HS-5 (cell line): ENCODE measurements at places on chromosomes 3 and 15.

GRCh38 chr3:38586546-38587520 lies 62.7 kb downstream of the SCN5A start:
- DNase-seq, result no peak

DNA sequence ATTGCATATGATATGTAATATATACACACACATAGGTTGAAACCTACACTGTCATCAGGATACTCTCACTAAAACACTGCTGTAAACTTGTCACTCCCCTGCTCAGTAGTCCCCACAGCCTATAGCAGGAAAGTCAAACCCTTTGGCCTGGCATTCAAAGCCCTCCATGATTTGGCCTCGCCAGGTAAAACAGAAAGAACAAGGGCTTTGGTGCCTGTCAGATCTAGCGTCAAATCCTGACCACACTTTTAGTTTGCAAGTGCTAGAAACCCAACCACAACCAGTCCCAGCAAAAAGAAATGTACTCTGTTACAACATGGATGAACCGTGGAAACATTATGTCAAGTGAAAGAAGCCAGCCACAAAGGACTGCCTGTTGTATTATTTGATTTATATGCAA lies 11.4 kb downstream of the CRABP1 start:
- DNase-seq, result no peak

DNA sequence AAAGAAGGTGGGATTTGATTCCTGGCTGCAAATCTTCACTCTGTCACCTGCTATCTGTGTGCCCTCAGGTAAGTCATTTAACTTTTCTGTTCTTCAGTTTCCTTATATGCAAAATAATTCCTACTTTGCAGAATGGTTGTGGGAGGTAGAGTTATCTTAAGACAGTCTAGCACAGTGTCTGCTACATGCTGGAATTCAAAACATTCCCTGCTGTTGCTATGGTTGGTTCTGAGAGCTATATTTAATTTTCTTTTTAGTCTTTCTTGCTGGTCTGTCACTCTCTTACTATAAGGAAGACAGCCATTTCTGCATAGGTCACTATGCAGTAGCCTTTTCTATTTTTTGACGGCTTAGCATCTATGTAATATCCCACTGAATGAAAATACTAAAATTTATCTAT lies 4.0 kb upstream of the ADPGK start:
- no peak for DNase-seq

DNA sequence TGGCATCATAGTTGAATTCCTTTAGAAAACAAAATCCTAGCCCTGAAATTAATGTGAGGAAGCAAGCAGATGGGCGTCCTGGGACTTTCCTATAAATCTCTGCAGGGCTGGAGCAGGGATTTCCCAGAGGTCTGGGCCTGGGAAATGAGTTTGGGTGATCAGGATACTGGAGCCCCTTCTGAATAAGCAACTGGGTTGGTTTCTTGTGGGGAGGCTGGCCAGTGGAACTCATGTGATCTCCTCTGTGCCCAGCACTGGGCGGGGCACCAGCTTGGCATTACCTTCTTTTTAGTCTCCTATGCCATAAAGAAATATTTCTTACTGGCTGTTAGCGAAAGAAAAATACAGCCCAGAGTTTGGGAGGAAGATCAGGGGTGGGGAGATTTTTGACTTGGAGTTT lies 1.7 kb downstream of the THSD4 start:
- DNase-seq, result no peak

- DNase-seq, result no peak
Measured at GRCh38 chr3:62372621-62373041, 719 bp downstream of the FEZF2 start.

DNA sequence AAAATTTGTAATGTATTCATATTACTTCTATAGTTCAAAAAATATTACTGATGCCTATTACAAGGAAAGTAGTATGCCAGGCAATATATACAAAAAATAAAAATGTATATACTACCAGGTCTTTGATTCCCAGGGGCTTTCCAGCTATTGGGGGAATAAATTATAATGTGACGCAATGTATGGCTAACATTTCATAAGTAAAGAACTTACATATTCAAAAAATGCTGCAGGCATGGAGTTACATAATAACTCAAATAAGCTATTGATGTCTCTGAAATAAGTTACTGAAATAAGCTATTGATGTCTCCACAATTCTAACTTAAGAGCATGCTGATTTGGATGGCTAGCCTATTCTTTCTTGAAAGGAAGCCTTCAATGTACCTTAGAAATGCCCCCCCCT lies 30.2 kb downstream of the MCCC1 start:
- DNase-seq, result no peak

DNA sequence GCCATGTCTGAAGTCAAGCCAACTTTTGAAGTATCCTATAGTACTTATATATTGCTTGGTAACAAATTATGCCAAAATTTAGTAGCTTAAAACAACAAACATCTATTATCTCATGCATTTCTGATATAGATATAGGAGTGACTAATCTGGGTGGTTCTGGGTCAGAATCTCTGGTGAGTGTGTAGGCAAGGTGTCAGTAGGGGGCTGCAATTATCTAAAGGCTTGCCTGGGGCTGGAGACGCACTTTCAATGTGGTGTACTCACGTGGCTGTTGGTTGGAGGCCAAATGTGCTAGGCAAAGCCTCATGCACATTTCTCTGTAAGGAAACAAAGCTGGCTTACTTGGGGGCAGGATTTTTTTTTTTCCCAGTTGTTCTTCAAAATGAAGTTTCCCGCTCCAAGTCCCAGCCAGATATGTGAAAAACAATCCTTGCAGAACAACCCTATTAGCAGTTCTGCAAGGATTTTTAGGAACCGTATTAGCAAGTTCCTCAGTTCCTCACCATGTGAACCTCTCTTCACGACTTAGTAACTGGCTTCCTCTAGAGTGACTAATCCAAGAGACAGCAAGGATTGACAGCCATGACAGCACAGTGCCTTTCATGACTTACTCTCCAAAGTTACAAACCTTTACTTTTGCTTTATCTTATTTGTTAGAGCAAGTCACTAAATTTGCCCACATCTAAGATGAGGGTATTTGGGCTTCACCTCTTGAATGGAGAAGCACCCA lies 25.8 kb downstream of the GREM1 start:
- DNase-seq, result no peak

- no peak for DNase-seq
Measured at GRCh38 chr3:42094128-42094527, 3.0 kb downstream of the TRAK1 start.

GRCh38 chr3:197912741-197913476 lies 37.1 kb upstream of the RPL35A start:
- no peak for DNase-seq

GRCh38 chr3:141370065-141370533 lies 1.8 kb downstream of the ZBTB38 start:
- peak; percentile 74 for DNase-seq

DNA sequence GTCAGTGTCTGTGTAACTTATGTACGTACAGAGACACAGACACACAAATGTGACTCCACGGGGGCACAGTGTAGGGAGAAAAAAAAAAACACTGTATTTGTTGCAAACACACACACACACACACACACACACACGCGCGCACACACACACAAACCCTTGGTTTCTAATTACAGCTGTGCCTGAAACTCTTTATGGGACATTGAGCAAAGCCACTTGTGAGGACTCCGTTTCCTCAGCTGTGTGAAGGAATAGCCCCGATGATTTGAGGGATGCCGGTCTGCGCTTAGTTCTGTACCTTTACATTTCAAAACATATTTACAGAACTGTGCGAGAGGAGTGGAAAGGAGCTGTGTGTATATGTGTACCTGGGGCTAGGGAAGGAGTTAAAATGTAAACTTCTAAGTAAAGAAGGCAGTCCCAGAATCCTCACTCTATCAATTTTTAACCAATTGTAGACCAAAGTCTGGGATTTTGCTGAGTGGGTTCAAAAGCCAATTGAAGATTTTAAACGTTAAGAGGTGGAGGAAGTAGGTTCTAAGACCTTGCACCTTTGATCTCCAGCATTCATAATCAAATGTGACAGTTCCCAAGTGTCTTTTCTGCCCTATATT lies 5.3 kb upstream of the BCL6 start:
- DNase-seq, result no peak

- DNase-seq, result no peak
Measured at GRCh38 chr15:100809587-100809986, 70.0 kb upstream of the ALDH1A3 start.

GRCh38 chr3:119989981-119990655 lies 104.1 kb downstream of the GSK3B start:
- DNase-seq, result no peak

- no peak for DNase-seq
Measured at GRCh38 chr3:73249047-73249446, 187.6 kb downstream of the EBLN2 start.

DNA sequence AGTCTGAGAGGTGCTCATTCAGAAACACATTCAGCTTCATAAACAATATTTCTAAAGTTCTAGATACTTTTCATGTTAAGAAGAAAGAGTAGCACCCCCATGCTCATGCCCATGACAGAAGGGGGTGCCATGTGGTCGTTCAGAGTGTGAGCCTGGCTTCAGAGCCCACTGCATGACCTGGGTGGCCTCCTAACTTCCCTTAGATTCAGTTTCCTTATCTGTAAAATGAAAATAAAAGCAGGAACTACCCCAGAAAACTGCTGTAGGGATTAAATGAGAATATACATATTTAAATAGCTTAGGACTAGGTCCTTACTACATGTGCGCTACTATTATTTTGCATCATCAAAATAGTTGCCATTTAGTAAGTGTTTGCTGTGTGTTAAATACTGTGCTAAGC lies 69.2 kb downstream of the ABHD5 start:
- no peak for DNase-seq

DNA sequence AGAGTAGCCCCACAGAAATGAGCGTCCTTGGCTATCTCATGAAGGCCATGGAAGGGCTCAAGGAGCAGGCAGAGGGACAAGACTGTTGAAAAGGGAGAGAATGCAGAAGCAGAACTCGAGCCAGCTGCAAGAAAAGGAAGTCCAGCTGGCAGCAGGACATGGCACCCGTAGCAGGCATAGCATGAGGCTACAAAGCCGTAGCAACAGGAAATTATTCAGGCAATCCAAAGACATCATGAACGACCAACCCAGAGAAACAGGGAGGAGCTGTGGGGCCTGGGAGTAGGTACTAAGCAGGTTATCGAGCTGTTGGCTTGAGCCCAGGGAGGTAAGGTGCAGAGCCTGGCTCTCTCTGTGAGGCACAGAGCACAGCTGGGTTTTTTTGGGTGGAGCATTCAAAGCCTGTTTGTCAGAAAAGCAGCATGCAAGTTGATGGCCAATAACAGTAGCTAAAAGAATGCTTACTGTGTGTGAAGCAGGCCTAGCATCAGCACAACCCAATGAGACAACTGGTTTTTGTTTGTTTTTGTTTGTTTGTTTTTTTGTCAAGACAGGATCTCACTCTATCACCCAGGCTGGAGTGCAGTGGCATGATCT lies 144.0 kb upstream of the SMAD3 start:
- DNase-seq, result no peak

- DNase-seq, result peak; percentile 73
Measured at GRCh38 chr3:64460877-64461276, 226.9 kb downstream of the ADAMTS9 start.

DNA sequence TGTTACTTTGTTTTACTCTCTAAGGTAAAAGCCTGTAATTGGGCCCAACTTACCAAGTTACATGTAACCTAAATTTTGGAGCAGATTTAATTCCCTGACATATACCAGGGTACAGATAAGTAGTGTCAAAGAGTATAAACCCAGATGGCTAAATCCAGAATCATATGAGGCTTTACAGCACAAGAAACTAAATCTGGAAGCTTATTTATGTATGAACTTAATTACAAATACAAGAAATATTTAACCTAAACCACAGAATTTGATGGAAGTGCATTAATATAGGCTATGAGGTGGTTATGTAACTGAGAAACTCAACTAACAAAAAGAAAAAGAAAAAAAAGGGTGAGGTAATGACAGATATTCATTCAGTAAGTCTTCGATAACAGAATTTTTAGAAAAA lies 930.2 kb upstream of the ALCAM start:
- DNase-seq, result no peak

- DNase-seq, result no peak
Measured at GRCh38 chr15:34240537-34240936, 15.7 kb downstream of the EMC4 start.

DNA sequence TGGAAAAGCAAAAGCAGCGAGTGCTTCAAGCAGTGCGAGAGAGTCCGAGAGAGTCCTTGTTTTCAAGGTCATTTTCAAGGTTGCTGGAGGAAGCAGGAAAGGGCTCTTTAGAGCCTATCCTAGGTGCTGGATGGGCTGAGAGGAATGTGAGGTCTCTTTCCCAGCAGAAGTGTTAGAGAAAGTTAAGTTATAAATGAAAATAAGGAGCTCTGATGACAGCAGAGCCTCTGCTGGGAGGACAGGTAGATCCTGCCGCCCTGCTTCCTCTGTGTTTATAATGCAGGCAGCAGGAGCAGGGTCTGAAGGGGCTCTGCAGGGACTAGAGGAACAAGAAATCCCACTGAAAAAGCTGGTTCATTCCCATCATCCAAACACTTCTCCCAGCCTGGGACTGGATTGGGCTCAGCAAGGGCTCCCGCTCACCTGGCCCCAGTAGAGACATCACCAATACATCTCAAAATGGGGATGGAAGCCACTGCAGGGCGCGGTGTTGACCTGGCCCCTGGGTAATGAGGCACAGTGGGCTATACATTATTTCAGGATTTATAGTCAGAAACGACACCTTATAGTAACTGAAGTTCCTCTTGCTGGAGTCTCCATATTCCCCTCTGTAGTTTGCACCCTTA lies 41.5 kb upstream of the RAB6B start:
- DNase-seq, result no peak

GRCh38 chr15:62877276-62877857 lies 165.2 kb upstream of the TPM1 start:
- DNase-seq, result no peak

GRCh38 chr3:197746209-197746608 lies 3.5 kb upstream of the FYTTD1 start:
- no peak for DNase-seq

DNA sequence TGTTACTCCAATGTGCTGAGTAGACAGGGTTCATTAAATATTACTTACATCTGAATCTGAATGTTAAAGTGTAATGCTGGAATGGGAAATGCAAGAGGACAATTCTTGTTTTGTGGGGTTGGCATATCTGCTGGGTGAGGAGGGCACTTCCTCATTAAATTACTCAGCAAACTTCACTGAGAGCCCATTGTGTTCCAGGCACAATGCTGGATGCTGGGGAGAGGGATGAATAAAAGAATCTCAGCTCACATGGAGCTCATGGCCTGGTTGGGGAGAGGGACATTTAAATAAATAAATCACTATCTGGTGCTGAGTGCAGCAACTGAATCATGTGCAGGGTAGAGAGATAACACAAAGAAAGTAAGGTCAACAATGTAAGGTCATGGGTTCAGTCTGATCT lies 199.2 kb upstream of the CFAP20DC start:
- DNase-seq, result no peak

GRCh38 chr3:120855665-120856437 lies 52.2 kb upstream of the STXBP5L start:
- DNase-seq, result peak; percentile 60

GRCh38 chr15:91146728-91147127 lies 46.7 kb downstream of the SV2B start:
- no peak for DNase-seq

DNA sequence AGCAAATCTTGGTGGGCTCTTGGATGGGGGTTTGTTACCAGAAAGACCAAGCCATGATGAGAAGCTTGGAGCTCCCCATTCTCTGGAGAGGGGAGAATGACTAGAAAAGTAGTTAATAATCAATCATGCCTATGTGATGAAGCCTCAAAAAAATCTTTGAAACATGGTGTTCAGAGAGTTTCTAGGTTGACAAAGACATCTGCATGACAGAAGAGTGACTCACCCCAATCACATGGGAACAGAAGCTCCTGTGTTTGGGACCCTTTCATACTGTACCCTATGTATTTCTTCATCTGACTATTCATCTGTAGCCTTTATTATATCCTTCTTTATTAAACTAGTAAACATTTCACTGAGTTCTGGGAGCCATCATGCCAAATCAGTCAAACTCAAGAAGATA lies 87.4 kb downstream of the BCHE start:
- no peak for DNase-seq
